HFFc6 (cell line): ENCODE measurements at places on chromosomes 1 and 21. TPM values are rescaled to one million over a fixed set of nuclear protein-coding genes. Genes with fewer than 3 reads are reported as not detected.

GRCh38 chr1:168421399-168422004 is 122.3 kb downstream of the XCL2 start:
- DNase-seq = no peak

ACTN2 gene
- total RNA-seq = not detected in 3 replicates

- DNase-seq = no peak
Observed at GRCh38 chr1:36768486-36769178, 265.7 kb downstream of the GRIK3 start.

ANKRD34A gene
- total RNA-seq = 9.0 to 12.8 TPM (median 11.7 TPM) in 3 replicates

TDRD5 gene
- not detected in 3 replicates for total RNA-seq

XCL1 gene
- total RNA-seq = not detected in 2 replicates

PTGS2 gene
- total RNA-seq = 69.5 to 168 TPM (median 166 TPM) in 3 replicates

RAB25 gene
- not detected in 3 replicates for total RNA-seq

CHIA gene
- not detected in 3 replicates for total RNA-seq

GRCh38 chr1:2172012-2172411 is 22.6 kb downstream of the FAAP20 start:
- no peak for DNase-seq

DNA sequence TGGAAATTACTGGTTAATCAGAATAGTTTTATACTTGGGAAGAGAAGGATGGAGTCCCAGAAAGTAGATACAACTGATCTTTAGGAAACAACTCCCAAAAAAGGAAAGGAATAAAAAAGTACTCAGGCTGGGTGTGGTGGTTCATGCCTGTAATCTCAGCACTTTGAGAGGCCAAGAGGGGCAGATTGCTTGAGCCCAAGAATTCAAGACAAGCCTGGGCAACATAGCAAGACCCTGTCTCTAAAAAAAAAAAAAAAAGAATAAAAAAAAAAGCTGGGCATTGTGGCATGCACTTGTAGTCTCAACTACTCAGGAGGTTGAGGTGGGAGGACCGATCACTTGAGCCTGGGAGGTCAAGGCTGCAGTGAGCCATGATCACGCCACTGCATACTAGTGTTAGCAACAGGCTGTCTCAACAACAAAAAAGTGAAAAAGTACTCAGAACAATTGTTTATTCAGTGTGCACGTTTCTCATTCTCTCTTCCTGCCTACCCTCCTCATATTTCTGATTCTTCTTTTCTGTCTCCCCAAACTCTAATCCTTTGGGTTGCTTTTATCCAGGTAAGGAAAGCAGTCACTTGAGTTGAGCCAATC is 2.2 kb upstream of the DHCR24 start:
- no peak for DNase-seq

DNA sequence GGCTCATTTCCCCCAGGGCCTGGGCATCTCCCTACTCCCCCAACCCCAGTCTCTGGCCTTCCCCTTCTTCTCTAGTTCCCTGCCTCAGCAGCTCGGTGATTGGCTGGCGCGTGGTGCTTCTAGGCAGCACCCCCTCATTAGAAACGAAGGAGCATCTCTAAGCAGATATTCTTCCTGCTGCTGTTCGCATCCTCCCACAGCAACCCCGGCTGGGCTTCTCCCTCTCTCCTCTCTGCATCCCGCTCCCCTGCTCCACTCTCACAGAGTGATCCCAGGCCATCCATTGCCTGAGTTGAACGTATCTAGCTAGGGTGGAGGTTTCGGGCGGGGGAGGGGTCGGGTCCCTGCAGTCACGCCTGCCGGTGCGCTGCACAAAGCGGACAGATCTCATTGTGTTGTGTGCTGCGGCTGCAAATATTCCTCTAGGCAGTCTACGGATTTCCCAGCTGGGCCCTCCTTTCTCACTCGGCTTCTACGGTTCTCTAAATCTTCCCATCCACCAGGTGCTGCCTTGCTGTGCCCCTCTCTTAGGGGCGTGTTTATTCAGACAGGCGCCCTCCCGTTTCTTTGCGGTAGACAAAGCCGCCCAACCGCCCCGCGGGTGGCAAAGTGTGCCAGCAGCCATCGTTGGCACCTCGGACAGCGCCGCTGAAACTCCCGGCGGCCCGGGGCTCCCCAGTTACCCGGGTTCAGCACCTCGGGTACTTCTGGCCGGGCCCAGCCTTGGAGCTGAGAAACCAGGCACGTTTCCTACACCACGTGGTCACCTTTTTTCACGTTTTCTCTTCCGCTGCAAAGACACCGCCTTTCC is 2.2 kb downstream of the CACNA1E start:
- no peak for DNase-seq

DNA sequence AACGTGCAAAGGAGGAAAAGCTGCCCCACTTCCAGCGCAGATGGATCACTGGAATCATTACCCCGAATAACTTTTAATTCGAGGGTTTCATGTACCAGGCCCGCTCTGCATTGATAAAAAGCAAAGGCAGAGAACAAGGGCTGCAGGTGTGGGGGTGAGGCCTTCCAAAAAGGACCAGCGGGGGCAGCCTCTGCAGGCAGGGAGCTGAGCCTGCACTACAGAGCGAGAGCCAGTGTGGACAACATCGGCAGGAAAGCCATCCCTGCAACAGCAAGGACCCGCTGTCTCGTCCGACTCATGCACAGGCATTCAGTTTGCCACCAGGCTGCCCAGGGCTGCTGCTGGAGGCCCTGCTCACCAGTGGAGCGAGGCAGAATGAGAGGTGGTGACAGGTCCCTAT is 27.1 kb upstream of the AJAP1 start:
- DNase-seq = no peak

DNA sequence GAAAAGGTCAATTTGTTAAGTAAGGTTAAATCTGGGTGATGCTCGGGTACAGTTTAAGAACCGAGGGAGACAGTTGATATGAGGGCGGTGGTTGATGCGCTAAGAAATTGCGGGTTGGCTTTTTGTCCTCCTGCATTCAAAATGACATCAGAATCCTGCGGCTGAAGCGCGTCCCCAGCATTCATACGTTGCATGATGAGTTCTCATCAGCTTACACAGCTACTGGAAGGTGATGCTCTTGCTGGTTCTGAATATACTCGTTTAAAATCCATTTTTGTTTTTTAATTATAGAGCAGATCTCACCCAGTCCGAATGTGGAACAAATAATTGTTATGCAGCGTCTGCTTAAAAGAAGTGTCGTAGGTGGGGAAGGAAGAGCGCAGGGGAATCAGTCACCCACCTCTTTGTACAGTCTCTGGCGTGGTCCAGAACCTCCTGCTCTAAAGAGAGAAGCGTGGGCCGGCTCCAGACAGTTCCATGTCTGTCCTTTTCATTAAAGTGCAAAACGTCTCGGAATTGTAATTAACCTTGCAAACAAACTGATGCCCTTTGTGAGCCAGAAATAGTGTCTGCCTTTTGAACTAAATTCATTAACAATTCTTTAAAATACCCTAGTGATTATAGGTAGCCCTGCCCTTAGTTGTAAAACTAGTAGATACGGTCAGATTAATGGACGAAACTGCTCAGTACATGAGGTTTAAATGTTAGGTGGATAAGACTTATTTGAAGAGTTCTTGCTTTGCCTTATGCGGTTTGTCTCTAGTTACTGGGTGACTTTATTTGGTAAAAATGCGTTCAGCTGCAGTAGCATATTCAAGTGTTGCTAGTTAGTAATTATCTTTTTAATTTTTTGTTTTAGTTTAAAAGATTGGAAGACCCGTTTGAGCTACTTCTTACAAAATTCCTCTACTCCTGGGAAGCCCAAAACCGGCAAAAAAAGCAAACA is 741 bp downstream of the RGS2 start:
- DNase-seq = peak; percentile 59

- DNase-seq = no peak
Observed at GRCh38 chr1:18047122-18047521, 60.5 kb upstream of the IGSF21 start.

OLIG2 gene
- not detected in 3 replicates for total RNA-seq

DNA sequence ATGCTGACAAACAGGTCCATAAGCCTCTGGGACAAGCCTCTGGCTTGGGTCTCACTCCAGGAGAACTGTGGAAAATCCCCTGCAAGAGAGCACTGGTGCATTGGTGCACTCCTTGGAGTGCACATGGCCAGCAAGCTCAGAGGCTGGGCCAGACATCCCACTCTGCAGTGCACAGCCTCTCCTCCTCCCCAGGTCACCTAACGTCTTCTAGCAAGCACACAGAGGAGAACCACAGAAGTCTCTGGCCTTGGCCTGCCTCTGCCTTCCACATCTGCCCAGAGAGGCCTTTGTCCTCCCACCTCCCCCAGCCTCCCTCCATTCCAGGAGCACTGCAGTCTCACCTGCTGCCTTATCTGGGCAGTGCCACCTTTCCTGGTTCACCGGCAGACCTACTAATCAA is 4.2 kb downstream of the PGLYRP3 start:
- DNase-seq = no peak

DNA sequence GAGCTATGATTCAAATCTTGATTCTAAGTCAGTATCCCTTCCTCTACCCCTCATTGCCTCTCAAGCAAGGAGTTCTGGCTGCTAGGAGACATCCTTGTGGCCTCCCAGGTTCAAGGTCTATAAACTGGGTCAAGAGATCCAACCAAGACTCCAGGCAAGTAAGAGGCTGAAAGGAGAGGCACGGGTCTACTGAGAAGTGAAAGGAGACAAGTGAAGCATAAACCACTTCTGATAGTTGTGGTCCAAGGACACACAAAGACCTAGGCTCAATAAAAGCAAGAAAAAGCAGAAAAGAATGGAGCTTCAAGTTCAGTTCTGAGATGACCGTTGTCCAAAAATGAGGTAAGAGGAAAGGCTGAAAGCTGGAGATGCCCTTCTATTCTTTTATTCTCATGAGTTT is 17.8 kb upstream of the PPP2R5A start:
- no peak for DNase-seq

DNA sequence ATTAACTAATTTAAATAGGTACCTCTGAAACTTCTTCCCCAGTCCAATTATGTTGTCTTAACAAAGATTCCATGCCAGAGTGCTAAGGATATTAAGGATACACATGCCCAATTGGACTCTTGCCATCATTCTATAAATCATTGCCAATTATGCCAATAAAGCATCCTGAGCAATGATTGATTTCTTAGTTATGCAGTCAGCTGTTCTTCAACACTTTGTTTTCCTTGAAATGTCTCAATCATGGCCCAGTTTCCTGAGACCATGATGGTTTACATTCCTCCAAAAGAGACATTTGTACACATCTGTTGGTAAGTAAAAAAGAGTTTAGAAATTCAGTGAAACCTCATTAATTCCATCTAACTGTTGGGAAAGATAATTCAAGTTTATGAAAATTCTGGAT is 180.4 kb upstream of the PKN2 start:
- DNase-seq = no peak

MX2 gene
- total RNA-seq = 0.05 to 0.36 TPM (median 0.24 TPM) in 3 replicates

SLC5A9 gene
- total RNA-seq = not detected in 3 replicates

DNA sequence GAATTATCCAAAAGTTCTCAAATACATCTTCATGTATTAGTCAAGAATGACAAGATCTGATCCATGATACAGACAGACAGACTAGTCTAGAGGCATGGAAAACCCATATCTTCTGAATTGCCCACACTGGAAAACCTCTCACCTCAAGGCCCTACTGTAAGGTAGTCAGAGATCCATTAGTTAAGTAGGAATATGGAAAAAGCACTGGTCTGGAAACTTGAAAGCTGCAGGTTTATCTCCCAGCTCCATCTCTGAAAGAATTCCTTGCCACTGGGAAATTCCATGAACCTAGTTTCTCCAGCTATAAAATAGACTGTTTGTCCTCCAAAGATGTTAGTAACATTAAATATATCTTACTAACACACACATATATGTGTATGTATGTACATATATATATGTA is 169.2 kb downstream of the AKT3 start:
- no peak for DNase-seq

LHX4 gene
- 0.28 to 0.39 TPM (median 0.28 TPM) in 3 replicates for total RNA-seq

ETV3L gene
- total RNA-seq = not detected in 2 replicates

- no peak for DNase-seq
Observed at GRCh38 chr1:20775700-20776099, 11.4 kb downstream of the HP1BP3 start.

DNA sequence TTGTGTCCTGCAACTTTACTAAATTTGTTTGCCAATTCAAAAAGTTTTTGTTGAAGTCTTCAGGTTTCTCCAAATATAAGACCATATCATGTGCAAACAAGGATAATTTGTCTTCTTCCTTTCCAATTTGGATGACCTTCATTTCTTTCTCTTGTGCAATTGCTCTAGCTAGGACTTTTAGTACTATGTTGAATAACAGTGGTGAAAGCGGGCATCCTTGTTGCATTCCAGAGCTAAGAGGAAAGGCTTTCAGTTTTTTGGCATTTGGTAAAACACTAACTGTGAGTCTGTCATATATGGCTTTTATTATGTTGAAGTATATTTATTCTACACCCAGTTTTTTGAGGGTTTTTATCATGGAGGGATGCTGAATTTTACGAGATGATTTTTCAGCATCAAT is 630.0 kb upstream of the ADGRL2 start:
- no peak for DNase-seq

PRCC gene
- 61.1 to 75.2 TPM (median 74.5 TPM) in 3 replicates for total RNA-seq

TTLL7 gene
- total RNA-seq = 6.8 to 7.8 TPM (median 7.6 TPM) in 3 replicates

UMODL1 gene
- not detected in 3 replicates for total RNA-seq

GRCh38 chr1:245931450-245931849 is 575.6 kb downstream of the SMYD3 start:
- no peak for DNase-seq

DNA sequence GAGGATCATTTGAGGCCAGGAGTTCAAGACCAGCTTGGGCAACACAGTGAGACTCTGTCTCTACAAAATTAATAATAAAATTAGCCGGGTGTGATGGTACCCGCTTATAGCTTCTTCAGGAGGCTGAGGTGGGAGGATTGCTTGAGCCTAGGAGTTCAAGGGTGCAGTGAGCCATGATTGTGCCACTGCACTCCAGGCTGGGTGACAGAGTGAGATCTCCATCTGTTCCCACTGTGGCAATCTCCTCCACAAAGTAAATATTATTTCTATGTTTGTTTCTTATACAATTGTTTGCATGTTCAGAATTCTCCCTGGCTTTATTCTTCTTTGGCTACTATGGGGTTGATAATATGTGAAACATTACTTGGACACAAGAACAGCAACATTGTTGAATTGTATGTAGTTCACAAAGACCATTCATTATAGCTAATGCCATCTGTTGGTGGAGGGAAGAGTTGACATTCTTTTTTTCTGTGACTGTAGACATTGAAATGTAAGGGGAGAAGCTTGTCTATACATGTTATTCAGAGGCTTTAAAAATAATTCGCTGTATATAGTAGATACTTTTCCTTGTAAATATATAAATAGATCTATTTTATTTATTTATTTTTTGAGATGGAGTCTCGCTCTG is 47.8 kb upstream of the SRSF10 start:
- DNase-seq = peak; percentile 39

ADAMTS1 gene
- 268 to 346 TPM (median 335 TPM) in 3 replicates for total RNA-seq

OR2T29 gene
- total RNA-seq = not detected in 3 replicates

KCNK1 gene
- not detected in 3 replicates for total RNA-seq
